ENCODE measurements at places on chromosomes 1 and 21.
A peak's percentile ranks its signal among the peaks of the same experiment; 100 is the strongest.

GRCh38 chr1:214976665-214977064 lies 105.9 kb upstream of the KCNK2 start:
- DNase-seq, result no peak

GRCh38 chr1:183515002-183515689 lies 42.8 kb downstream of the SMG7 start:
- no peak for DNase-seq

GRCh38 chr1:42618866-42619265 lies 39.4 kb upstream of the PPIH start:
- no peak for DNase-seq

DNA sequence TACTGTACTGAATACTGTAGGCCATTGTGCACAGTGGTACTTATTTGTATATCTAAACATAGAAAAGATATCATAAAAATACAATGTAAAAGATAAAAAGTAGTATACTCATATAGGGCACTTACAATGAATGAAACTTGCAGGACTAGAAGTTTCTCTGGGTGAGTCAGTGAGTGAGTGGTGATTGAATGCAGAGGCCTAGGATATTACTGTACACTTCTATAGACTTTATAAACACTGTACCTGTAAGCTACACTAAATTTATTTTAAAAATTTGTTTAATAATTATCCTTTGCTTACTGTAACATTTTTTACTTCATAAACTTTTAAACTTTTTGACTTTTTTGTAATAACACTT lies 82.5 kb downstream of the FGGY start:
- DNase-seq, result no peak

DNA sequence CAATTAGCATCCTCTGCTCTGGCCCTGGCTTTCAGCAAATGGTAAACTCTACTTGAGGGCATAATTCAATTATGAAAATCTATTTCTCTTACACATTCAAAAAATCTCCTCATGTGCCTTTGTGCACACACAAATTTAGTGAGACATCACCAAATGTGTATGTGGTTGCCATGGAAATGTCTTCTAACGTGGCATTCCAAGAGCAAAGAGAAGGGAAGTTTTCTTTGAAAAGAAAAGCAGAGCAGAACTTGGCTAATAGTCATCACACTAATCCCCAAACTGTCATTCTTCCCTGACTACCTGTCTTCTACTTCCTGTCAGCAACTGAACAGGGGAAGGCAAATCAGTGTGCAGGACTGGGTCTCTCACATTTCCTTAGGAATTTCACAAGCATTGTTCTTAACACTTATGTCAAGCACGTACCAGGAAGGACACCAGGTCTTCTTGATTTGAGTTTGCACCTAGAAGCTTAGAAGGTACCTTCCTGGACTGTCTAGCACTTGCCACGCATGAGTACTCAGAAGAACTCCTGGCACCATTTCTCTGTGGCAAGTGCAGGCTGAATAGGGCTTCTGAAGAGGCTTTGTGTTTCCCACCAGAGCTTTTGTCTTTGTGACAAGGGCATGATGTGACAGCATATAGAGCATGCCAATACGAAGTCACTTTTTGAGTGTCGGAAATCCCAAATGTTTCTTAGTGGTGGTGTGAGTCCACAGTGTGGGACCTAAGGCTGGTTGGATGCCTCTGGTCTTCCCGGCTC lies 32.3 kb downstream of the MAN1C1 start:
- no peak for DNase-seq

- DNase-seq, result no peak
Observed at GRCh38 chr1:100130552-100131077, 2.1 kb downstream of the SASS6 start.

DNA sequence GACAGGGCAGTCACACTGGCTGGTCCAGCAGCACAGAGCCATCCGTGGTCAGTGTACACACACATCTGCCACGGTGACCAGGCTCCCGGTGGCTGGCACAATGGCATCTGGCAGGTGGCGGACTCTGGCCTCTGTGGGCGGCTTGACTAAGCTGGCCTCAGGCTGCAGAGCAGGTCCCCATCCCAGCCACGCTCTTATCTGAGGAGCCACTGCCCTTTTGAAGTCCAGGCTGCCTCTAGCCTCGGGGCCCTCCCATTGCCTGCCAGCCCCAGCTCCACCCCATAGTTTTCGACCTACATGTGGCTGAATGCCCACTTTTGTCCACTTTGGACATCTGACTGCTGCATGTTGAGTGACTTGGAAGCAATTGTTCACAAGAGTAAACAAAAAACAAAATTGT lies 29.9 kb upstream of the EDN2 start:
- DNase-seq, result no peak

GRCh38 chr1:169572187-169572586 lies 14.1 kb downstream of the F5 start:
- DNase-seq, result no peak

- DNase-seq, result peak; percentile 10
Observed at GRCh38 chr1:17274186-17275170, 25.6 kb downstream of the PADI3 start.

GRCh38 chr1:236868625-236869467 lies 73.8 kb downstream of the MTR start:
- DNase-seq, result peak; percentile 20

- DNase-seq, result no peak
Observed at GRCh38 chr1:209356976-209357377, 226.5 kb upstream of the CAMK1G start.

DNA sequence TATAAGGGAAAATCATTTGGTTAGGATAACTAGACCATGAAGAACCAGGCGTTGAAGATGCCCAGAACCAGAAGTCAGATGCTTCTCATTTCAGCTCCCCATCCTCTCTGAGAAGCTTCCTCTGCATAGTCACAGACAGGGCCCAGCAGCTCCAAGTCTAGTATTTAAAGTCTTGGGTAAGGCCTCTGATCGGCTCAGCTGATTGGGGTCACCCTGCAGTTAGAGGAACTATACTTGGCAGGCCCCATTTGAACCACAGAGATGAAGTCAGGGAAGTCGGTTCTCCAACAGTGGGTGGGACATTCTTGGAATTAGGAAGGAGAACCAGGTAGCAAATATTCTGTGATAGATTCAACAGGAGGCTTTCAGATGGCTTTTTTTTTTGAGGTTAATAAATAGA lies 48.3 kb downstream of the SLC22A15 start:
- no peak for DNase-seq

GRCh38 chr1:182339684-182340083 lies 51.9 kb downstream of the GLUL start:
- no peak for DNase-seq

DNA sequence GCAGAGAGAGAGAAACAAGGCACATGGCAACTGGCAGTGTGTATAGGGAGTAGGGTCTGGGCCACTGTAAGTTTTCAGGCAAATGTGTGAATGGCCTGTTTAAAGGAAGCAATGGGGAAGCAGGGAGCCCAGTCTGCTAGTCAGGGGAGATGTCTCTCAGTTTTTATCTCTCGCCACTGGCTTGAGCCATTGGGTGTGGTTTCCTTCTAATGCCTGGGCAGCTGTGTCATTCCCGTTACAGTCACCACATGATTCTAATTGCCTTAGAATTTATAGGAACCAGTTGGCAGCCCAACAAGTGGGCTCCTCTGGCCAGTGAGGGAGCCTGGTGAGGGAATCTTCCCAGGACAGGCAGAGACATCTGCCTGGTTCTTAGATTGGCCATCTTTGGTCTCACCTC lies 182.4 kb downstream of the DISC1 start:
- DNase-seq, result no peak

- DNase-seq, result no peak
Observed at GRCh38 chr1:232597721-232598120, 32.2 kb downstream of the SIPA1L2 start.

GRCh38 chr21:43208561-43209332 lies 39.9 kb downstream of the CRYAA start:
- DNase-seq, result no peak

GRCh38 chr1:37244815-37245214 lies 210.5 kb upstream of the GRIK3 start:
- no peak for DNase-seq

DNA sequence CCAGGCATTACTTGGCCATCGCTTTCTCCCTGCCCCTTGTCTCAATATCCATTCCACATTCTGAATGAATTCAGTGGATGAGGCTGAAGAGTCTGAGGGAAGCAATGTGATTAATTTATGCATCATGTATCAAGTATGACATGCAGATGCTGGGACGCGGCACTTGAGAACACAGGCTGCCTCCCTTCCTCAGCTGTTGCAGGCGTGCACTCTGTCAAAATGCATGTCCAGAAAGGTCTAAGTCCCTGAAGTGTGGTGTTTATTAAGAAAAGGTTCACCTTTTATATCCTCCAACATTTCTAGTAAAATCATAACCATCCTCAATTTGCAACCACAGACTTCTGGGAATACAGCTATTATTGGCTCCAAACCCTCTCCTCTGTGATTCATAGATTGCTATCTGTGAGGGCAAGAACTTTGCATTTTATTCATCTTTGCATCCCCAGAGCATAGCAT lies 22.6 kb upstream of the RAB3GAP2 start:
- no peak for DNase-seq

DNA sequence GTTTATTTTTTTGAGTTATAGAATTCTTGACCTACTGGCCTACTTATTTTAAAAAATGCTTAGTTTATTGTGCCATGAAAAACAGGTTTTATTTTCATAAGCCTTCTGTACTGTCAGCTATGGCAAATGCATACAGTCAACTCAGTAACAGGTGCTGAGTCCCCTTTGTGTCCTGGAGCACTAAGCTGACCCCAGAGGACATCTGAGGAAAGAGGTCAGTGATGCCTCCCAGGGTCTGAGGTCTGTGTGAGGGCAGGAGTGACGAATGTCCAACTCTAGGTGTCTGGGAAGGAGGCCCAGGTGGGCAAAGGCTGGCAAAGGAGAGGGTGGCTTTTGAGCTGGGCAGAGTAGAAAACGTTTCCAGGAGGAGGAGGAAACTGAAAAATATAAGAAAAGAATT lies 7.8 kb upstream of the TMEM201 start:
- no peak for DNase-seq

DNA sequence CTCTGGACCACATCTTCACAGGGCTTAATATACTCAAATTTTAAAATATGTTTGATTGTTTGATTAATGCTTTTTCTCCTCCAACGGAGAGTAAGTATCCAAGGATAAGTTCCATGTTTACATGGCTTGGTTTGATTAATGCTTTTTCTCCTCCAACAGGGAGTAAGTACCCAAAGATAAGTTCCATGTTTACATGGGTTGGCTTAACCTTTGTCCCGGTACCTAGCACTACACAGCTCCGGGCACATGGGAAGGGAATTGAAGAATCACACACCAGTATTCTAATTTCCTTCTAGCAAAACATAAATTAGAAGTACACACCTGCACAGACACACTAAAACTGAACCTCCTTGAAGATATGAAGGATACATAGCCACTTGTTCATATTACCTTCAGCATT lies 77.5 kb downstream of the ARID4B start:
- DNase-seq, result no peak

DNA sequence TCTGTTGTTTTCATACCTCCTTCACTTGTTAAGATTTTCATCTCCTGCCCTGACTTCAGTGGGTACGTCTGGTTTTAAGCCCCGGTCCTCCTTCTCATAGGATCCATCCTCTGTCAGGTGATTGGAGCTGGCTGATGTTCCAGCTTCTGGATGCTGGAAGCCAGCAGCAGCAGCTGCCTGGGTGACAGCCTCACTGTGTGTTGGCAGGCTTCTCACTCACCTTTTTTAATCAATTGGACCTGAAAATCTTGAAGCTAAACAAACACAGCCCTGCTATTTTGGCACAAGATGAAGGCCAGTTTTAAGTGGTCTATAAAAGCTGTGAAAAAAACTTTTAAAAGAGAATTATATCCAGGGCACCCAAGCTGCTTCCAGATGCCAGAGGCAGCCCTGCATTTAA lies 181.0 kb downstream of the DISC1 start:
- DNase-seq, result no peak

DNA sequence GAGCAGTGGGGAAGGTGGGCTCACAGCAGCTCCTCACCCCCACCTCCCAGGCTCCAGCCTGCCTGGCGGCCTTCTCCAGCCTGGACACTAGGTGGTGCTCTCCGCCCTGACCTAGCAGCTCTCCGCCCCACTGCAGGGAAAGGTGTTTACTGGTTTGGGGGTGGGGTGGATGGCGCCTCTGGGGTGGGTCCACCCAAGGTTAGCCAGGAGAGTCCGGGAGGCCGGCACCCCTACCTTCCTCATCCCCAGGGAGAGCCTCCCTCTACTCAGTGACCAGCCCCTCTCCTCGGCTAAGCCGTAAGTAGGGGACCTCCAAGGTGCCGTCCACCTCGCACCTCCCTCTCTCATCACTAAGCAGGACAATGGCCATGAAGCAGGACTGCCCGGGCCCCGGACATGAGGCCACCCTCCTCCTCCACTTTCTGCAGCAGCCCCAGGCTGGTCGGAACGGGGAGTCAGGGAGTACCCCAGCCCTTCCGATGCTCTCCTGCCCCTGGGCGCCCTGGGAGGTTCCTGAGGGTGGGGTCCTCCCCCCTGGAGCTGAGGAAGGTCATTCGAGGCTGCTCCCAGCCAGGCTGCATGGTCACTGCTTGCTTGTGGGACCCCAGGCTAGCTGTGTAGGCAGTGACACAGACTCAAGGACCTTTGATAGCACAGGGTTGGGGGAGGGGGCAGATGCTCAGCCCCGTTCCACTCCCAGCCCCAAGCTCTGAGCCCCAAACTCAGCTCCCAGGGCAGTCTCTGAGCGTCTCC lies 101.4 kb upstream of the VAMP3 start:
- peak; percentile 58 for DNase-seq

GRCh38 chr1:242002072-242002471 lies 3.2 kb upstream of the MAP1LC3C start:
- no peak for DNase-seq

DNA sequence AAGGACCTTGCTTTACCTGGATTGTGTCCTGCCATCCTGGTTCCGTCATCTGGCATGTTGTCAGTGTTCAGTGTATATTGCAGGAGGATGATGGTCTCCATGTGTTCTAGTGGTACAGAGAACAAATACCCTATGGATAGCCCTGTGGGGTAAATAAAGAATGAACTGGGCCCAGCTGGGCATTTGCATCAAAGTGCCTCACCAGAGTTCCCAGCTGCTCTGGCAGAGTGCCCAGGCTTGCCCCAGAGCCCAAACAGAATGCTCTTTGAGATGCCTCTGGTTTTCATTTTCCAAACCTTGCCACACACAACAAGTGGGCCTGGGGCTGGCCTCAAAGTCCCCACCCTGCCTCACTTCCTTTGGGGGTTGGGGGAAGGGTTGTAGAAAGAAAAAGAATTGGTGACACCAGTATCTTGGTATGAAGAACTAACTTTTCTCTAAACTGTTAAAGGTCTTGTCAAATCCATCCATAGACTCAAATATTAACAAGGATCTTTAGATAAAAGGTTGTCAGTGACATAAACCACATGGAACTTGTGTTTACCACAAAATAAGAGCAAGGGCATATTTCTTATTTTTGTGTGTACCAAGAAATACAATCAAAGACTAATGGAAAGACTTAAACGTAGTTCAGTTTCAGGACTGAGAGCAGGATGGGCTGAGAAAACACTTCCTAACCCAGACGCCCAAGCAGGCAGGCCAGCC lies 82.2 kb downstream of the LMO4 start:
- DNase-seq, result no peak

DNA sequence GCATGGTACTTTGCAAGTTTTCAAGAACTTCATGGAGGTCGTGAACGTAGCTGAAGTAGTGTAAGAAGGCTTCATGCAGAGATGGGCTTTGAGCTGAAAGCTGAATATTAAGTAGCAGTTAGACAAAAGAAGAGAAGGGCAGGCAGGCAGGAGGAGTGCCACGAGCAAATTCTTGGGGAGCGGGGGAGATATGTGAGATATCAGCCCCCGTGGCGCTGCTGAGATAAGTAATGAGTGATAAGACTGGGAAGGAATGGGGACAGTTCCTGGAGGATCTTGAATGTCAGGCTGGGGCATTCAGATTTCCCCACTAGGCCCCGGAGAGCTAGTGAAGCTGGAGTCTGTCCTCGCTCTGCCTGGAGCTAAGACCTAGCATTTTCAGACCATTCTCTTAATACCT lies 27.9 kb upstream of the KIRREL1 start:
- DNase-seq, result no peak

All from stimulated activated naive CD4-positive, alpha-beta T cell treated with Interleukin-2 at 50 U/mL for 16 hours (primary cell).